ENCODE measurements at places on chromosomes 5 and 9.

- DNase-seq = no peak
These were observed 9.7 kb upstream of the PPIC start for GRCh38 chr5:123046222-123046621.

DNA sequence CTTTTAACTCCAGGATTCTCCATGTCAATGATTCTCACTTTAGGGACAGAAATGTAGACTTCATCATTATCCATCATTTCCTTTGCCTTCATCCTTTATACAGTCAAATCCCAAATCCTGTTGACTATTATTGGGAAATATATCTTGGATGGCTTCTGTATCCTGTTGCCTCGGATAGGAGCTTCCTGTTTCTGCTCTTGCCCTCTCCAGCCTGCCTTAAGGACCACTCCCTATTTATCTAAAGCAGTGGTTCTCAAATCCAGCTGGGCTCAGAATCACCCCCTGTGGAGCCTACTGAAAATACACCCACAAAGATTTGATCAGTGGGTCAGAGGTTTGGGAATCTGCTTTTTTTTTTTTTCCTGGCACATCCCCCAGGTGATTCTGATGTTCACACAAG is 8.5 kb downstream of the AFAP1L1 start:
- DNase-seq = no peak

GRCh38 chr5:97087138-97087537 is 55.3 kb downstream of the LIX1 start:
- no peak for DNase-seq

DNA sequence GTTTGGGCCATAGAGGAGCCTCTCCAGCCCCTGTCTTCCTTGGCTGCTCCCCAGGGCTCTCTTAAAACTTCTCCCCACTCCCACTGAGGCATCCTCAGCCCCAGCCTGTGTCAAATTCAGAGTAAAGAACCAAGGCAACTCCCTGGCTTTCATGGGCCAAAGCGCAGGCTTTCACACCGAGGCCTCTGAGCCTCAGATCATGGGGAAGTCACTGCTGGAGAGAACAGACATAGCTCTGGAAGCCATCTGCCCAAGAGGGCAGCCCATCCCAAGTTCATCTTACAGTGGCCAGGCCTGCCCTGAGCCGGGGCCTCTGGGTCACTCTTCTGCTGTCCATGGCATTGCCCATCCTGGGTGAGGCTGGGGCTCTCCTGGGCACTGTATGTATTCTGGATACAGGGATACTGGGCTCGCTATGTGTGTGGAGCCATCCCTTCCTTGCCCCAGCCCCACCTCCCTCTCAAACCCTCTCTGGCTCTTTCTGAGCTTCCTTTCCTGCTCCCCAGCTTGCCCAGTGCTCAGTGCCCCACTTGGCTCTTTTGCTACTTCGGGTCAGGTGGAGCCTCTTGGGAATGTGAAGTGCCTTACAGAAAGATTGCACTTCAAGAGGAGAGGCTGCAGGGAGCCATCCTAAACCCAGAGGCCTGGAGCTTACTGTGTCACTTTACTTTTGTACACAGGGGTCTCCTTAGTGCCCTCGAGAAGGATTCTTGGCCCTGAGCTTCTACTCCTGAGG is 33.0 kb downstream of the TGFBI start:
- DNase-seq = no peak

GRCh38 chr5:83340511-83340918 is 131.0 kb upstream of the VCAN start:
- no peak for DNase-seq

- no peak for DNase-seq
These were observed 404.1 kb downstream of the PTPRD start for GRCh38 chr9:10208691-10209069.

DNA sequence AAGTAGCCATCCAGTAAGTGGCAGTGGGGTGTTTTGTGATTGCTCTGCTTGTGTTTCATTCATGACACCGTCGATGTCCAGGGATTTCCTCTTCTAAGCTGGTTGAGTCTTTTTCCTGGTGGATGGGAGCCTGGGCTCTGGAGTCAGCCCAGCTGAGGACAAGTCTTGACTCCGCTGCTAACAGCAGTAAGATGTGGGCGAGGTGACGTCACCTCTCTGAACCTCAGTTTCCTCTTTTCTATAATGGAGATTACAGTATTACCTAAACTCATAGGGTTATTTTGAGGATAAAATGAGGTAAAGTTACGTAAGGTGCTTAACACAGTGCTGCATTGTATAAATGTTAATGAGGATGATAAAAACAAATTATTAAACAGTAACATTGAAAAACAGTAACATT is 21.3 kb downstream of the FGF1 start:
- no peak for DNase-seq

DNA sequence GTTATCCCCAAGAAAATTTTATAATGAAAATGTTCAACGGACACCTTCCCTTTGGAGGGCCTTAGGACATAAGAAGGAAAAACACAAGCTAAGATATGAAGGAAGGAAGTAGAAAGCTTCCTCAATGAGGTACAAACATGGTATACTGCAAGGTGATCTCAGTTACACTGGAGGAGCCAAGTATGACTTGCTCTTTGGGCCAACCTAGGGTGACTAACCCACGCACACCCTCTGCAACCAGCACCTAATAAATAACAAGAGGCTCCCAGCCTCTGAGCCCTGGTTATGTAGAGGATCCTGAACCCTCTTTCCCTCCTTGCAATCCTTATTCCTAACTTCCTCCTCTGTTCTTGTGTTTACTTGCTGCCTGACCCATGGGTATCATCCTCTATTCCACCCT is 38.3 kb upstream of the KCNV2 start:
- no peak for DNase-seq

DNA sequence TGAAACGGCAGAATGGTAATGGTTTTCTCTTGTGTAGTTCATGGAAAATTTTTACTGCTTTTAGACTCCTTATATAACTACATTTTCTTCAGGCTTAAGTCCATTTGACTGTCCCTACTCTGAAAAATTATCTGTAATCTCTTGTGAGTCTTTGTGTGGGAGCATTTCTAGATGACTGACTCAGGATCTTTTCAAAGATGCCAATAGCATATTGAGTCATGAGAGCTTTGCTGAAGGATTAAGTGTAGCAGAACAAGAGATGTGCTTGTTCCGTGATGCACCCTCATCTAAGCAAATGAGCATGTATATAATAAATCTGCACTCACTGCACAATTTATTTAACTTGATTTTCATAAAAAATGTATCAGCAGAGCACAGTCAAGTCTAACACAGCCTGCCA is 298.7 kb upstream of the CDH6 start:
- DNase-seq = peak; percentile 95

GRCh38 chr9:70111641-70112236 is 68.1 kb downstream of the MAMDC2 start:
- DNase-seq = no peak

DNA sequence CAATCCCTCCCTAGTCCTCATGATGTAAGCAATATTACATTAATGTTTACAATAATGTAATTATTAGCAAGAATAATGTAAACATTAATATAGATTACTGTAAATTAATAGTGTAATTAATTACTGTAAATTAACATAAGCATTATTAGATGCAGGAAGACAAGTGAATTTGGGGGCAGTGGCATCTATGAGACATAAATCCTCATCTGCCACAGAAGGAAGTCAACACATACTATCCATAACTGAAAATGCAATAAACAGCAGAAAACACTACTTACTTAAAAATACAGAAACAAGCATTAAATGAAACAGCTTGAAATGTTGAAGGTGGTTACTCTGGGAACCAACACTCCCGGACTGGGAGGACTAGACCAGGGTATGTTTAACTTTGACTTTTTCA is 685 bp upstream of the NIPSNAP3A start:
- DNase-seq = no peak

DNA sequence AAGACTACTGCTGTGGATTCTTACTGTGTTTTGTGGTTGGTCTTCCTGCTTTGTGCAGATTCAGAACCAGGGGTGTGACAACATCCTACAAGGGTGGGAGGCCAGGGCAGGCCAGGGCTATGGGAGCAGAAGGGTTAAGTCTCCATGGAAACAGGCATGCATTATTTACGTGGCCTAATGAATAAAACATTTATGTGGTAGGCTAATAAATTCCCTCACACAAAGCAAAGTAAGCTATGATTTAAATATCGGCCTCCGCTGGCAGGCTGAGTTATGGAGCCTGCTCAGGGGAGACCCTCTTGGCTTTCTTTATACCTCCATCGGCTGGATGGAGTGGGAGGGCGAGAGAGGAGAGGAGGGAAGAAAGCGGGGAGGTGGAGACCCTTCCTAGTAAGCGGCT is 230.3 kb upstream of the MVB12B start:
- no peak for DNase-seq

DNA sequence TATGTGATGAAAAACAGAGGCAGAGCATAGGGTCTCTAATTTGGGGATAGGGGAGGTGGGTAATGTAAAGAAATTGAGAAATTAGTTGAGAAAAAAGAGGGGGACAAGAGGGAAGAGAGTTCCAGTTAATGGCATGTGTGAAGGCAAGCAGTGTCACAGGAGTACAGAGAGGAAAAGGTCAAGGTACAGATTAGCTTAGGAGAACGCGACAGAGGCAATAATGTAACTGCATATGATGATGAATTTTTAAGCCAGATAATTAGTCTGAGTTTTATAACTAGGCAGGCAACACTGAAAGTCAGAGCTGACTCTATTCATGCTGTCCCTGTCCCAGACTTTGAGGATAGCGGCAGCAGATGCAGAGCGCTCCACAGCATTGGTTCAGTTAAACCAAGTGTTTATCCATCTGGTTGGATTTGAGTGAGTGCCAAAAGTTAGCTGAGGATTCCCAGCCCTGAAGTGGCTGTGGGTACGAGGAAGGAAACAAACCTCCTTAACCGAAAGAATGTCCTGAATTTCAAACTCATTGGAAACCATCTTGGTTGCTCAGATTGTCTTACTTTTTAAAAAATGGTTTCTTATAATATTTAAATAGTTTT is 315.2 kb downstream of the ARHGAP26 start:
- DNase-seq = peak; percentile 47

DNA sequence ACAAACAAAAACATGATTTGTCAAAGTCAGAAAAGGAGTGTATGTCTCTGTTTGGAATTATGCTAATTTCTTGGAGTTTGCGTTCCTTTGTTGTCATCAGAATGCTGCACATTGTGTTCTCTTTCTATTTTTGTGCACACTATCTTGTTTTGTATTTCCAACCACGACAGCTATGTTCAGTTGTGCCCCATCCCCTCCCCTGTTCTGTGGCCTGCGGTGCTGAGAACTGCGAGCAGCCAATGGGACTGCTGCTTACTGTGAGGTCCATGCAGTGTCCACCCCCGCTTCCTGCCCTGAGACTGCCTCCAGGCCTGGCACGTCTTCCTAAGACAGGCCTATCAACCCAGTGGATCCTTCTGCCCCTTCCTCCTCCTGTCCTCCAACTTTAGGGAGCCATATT is 76.8 kb downstream of the PALM2AKAP2 start:
- DNase-seq = peak; percentile 5

- peak; percentile 72 for DNase-seq
These were observed 316.2 kb downstream of the ARL15 start for GRCh38 chr5:53994148-53994547.

GRCh38 chr9:114929201-114929600 is 1.2 kb downstream of the TNFSF8 start:
- DNase-seq = no peak

- peak; percentile 31 for DNase-seq
These were observed 63.6 kb downstream of the RNF180 start for GRCh38 chr5:64229163-64229774.

DNA sequence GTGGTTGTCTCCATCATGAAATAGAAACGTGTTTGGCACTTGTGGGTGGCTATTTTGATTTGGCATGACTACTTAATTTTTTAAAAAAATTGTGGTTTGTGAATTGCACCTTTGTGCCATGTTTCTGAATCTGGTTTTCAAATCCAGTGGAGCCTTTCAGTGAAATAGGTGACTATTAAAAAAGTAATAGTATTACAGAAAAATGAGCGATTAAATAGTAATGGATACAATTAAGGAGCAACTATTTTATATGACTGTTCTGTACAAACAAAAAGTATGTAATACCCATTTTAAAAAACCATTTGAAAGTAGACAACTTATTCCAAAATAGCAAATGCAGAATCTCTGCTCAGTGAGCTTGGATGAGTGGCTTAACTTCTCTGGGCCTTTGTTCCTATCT is 3.0 kb downstream of the SOWAHA start:
- no peak for DNase-seq
